GM12878 (cell line): ENCODE measurements at places on chromosomes 1 and 21. TPM values are rescaled to one million over a fixed set of nuclear protein-coding genes. Genes with fewer than 3 reads are reported as not detected.

- no peak for DNase-seq
Observed at GRCh38 chr1:74468982-74469603, 43.3 kb downstream of the LRRC53 start.

DNA sequence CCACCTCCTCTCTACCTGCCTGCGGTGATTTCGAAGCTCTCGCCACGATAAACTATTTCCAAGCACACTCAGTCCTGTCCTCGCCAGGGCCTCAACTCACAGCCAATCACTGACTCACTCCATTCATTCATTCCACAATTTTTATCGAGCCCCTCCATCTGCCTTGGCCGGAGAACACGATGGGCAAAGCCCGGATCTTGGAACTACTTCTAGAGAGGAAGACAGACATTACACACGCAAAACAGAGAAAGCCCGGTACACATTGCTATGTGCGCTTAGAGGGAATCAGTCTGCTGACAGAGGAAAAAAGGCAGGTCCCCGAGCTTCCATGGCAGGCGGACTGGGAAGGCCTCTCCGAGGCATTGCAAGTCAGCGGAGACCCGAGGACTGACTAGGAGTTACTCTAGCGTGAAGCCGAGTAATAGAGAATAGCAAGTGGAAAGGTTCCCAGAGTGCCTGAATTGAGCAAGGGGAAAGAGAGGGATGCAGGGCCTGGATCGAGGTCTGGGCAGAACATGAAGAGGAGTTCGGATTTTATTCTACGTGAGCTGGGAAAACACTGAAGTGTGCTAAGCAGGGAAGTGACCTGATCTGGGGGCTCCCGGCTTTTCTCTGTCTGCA lies 54.2 kb upstream of the DNAJC6 start:
- DNase-seq, result no peak

GRCh38 chr1:6294890-6295556 lies 34.1 kb upstream of the GPR153 start:
- no peak for DNase-seq

GRCh38 chr1:6591222-6591621 lies 11.4 kb downstream of the ZBTB48 start:
- DNase-seq, result no peak

GRCh38 chr1:223003549-223003948 lies 139.5 kb downstream of the TLR5 start:
- DNase-seq, result no peak

Gene PTPN22
- 39.5 and 46.6 TPM in 2 replicates for total RNA-seq

Gene FTCD
- total RNA-seq, result 0.28 TPM in 1 of 2 replicates, not detected in the other
